Activated CD4-positive, alpha-beta T cell treated with anti-CD3 and anti-CD28 coated beads, Interleukin-2, Interleukin-6, amounts not matched to agents 100 ng/mL and 50 ng/mL, durations not matched to agents 16 hours and 8 hours (primary cell): ENCODE measurements at places on chromosomes 5 and 9.

DNA sequence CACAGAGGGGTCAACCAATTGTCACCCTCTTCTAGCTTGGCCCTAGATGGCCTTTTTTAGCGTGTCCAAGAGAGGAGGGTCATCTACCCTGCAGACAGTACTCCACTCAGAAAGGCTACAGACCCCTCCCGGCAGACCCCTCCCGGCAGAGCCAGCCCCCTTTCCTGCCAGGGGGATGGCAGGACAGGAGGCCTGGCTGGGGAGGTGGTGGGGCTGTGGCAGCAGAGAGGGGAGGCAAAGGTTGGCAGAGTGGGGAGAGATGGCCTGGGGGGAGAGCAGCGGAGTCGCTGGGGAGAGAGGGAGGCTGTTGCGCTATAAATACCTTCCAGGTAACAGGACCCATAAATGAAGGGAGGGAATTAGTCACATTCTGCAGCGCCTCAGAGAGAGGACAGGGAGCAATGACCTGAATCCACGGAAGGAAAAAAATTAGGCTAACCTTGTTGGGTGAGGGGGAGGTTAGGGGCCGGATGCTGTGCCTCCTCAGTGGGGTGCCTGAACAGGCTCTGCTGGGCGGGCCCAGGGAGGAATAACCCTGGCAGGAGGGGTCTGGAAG, 32.9 kb upstream of the PSD2 start:
- no peak for DNase-seq

- DNase-seq, result peak; percentile 94
These were observed 19.3 kb upstream of the CAMSAP1 start for GRCh38 chr9:135926402-135927194.

GRCh38 chr5:151692312-151692711, 5.6 kb upstream of the SPARC start:
- no peak for DNase-seq

- no peak for DNase-seq
These were observed 85.7 kb downstream of the AMBP start for GRCh38 chr9:113992276-113992951.

DNA sequence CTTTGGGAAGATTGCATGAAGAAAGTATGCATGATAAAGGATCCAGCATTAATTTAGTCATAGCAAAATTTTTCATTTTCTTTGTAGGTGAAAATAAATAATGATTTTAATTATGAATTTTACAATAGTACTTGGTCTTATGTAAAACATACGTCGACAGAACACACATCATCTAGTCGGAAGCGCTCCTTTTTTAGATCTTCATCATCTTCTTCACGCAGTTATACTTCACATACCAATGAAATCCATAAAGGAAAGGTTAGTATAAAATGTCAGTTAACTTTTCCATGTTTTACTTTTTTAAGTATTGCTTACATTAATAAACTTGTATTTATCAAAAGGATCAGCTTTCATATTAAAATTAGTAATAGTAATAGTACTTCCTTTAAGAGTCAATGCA, 35.8 kb downstream of the C7 start:
- no peak for DNase-seq

DNA sequence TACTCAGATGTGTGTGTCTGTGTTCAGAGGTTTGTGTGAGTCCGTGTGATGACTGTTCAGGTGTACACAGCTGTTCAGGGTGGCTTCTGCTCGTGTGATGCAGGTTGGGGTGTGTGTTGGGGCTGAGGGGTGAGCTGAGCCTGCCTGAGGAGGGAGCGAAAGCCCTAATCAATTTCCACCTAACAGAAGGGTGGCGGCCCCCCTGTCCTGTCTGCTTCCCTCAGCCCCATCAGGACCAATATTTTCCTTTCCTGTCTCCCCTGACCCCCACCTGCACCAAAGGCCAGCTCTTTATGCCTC, 30.2 kb downstream of the LHX2 start:
- no peak for DNase-seq

GRCh38 chr5:137216976-137217598, 282.0 kb downstream of the SPOCK1 start:
- no peak for DNase-seq

DNA sequence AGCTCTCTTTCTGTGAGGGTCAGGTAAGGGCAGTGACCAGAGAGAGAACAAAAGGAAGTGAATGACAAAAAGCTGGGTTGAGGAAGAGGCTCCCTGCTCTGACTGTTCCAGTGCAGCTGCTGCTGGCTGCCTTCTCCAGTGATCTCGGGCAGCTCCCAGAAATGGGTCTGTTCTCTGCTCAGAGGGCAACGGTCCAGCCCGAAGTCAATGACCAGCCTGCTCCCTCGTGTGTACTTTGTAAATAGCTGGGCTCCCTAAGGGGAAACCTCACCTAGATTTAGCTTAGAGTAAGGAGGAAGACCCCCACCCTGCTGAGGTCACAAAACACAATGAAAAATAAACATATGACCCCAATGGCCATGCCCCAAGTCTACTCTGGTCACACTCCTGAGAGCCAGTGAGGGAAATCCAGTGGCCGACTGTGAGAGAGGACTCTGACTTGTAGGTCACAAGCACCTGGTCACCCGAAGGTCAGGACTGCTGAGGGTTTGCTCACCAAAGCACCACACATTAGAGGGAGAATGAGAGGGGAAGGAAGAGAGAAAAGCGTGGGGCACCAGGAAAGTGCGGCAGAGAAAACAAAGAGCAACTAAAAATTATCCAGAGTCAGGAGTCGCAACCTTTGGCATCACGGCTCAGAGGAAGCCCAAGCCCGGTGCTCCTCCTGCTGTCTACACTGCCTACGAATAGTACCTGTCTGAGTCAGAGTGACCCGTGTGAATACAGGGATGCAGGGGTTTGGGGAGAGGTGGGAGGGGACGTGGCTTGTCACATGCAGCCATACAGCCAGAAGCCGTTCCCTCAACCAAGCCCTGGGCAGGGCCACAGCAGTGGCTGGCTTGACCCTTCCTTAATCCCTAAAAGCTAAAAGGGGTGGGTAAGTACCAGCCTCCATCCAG, 19.8 kb downstream of the NIPAL4 start:
- no peak for DNase-seq

DNA sequence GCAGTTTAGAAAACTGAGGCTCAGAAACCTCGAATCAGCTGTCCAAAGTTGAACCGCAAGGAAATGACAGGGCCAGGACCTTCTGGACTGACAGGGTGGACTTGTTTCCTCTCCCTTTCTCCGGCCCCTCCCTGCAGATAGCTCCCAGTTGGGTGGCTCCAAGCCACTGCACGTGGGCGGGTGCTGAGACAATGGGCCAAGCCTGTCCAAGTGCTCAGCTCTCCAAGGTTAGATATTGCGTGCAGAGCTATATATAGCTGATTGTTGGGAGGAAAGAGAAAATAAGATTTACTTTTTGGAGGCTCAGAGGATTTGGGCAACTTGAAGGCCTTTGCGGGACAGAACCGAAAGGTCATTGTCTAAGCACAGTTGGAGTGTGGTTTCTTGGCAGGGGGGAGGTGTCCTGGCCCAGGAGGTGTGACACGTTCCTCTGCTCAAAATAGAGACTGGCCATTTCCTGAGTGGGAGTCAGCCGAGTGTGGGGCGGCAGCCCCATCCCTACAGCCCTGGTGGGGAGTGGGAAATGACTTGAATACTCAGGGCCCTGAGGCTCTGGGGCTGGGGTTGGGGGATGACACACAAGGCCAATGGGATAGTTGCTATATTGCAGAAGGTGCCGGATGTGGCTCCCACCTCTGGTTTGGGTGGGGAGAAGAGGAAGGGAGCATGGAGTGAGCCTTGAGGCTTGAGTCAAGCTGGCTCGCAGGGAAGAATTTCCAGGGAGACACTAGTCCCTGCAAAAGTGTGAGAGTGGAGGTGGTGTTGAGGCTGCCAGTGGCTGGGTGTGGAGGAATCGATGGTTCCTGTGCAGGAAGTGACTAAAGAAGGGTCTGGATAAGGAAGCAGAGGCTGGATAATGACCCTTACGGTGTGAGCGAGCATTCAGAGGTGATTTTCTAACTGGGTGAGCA, 44.4 kb upstream of the SMAD5 start:
- DNase-seq, result no peak

DNA sequence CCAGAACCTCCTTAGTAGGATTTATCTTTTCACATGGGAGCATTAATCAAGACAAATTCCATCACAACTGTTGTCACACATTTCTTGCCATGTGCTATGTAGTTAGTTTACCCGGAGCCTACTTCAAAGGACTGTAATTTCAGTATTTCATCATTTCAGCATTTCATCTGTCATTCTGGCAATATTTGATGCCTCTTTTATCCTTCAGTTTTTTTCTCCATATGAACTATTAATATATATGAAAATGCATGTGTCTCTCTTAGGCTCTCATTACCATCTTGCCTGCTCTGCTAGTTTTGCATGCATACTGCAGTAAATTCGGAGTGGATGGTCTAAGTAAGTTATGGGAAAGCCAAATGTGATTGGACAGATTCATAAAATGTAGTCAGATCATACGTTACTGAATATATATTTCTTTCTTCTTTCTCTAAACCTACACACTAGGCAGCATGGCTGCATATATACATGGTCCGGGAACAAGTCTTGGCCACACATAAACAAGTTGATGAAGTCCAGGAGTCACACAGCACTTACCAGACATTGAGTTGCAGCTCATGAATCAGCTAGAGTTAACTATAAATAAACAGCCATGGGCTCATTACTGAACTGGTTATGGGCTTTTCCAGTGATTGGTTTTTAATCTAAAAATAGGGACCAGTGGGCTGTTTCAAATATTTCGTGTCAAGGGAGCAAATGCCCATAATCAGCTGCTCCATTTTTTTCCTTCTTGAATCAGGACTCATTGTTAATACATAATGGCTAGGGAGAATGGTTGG, 46.6 kb downstream of the SPATA31D1 start:
- no peak for DNase-seq

GRCh38 chr5:31741496-31741895, 102.6 kb downstream of the PDZD2 start:
- no peak for DNase-seq
